ENCODE measurements at places on chromosomes 12 and 14. TPM values are rescaled to one million over a fixed set of nuclear protein-coding genes. Genes with fewer than 3 reads are reported as not detected.

The RHOJ gene
- total RNA-seq, result 1.0 TPM

The SLC6A12 gene
- total RNA-seq, result 30.3 TPM

The MARK3 gene
- 48.0 TPM for total RNA-seq

DNA sequence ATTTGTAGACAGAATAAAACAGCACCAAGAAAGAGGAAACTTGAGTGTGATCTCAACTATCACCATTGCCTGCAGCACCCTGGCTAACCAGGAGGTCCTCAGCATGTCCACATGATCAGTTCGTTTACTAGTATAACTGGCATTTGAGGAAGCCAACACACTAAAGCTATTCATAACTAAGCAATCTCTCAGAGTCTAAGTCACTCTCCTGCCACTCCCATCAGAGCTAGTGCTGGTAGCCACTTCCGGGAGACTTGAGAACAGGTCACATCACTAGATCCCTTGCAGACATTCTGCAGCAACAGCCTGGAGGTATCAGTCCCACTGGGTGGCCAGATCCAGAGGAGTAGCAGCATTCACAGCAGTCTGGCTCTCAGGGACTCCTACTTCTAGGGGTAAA lies 352.9 kb upstream of the OR4E1 start:
- H3K27me3 ChIP-seq, result no peaks in the 10 kb centered on the region
- H3K36me3 ChIP-seq, result no peaks in the 10 kb centered on the region
- no peak overlapping the region for H3K4me3 ChIP-seq
- DNase-seq, result no peak

The ACRBP gene
- total RNA-seq, result 1.5 TPM

- DNase-seq, result no peak
- H3K4me3 ChIP-seq, result no peak overlapping the region
- peaks cover 4% of the 10 kb centered on the region for H3K4me1 ChIP-seq
- peaks cover 2% of the 10 kb centered on the region for H3K27me3 ChIP-seq
- H3K36me3 ChIP-seq, result no peaks in the 10 kb centered on the region
Observed at GRCh38 chr12:49953151-49953550, 2.6 kb downstream of the AQP2 start.

- peak; percentile 44 for DNase-seq
- H3K4me3 ChIP-seq, result peak within 1 kb of the TSS; percentile 62
- H3K27me3 ChIP-seq, result no peaks in the 10 kb centered on the region
- H3K4me1 ChIP-seq, result peaks cover 10% of the 10 kb centered on the region
- H3K36me3 ChIP-seq, result no peaks in the 10 kb centered on the region
Observed at GRCh38 chr12:14567351-14568162, at the start of gene PLBD1. Gene PLBD1, minus strand, starts transcription at chr12:14567883. Its CDS starts 187 bp downstream, at chr12:14567696.

DNA sequence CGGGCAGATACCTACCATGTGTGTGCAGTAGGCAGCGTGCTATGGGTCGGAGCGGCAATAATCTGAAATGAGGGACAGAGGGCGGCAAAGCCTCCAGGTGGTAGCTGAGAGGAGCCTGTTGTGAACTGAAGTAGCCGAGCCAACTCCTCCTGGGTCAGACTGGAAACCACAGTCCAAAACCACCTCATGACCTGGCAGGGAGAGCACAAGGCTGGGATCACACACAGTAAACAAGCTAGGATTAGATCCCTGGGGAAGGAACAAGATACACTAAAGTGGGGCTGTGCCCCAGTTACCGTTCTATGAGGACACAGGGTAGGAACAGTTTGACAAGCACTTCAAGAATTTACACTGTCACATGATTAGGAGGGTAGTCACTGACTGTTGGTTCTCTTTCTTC lies 49.0 kb downstream of the AREL1 start:
- H3K36me3 ChIP-seq, result peaks cover 61% of the 10 kb centered on the region
- H3K4me1 ChIP-seq, result no peaks in the 10 kb centered on the region
- H3K27ac ChIP-seq, result no peak overlapping the region
- H3K4me3 ChIP-seq, result no peak overlapping the region

The TMEM52B gene
- total RNA-seq, result 0.37 TPM

The SYCP3 gene
- total RNA-seq, result 0.17 TPM

DNA sequence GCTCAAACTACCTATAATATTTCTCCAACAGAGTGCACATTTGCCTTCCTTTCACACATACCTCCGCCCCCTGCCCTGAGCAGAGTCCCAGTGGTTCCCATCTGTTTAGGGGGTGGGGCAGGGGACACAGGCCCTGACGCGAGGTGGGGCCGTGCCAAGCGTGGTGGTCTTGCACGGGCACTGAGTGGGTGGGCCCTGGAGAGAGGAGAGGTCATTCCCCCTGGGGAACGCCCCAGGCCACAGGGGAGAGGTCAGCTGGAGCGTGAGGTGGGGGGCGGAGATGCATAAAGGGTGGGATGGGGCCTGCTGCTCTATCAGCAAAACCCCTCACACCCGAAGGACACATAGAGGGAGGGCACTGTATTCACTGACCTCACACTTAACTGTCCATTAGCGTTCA lies 441.9 kb downstream of the TMEM121 start:
- peaks cover 3% of the 10 kb centered on the region for H3K27me3 ChIP-seq
- no peaks in the 10 kb centered on the region for H3K36me3 ChIP-seq
- H3K4me1 ChIP-seq, result no peaks in the 10 kb centered on the region
- no peak overlapping the region for H3K4me3 ChIP-seq
- no peak for DNase-seq

- peak; percentile 61 for DNase-seq
- H3K4me1 ChIP-seq, result peaks cover 12% of the 10 kb centered on the region
- H3K27ac ChIP-seq, result no peak overlapping the region
- no peaks in the 10 kb centered on the region for H3K36me3 ChIP-seq
- peak overlapping the region; percentile 71 for H3K4me3 ChIP-seq
Observed at GRCh38 chr12:117098361-117099217, 627 bp downstream of the TESC start.

The LMO3 gene
- total RNA-seq, result not detected

GRCh38 chr12:24950231-24950834 lies 1.4 kb upstream of the BCAT1 start:
- no peaks in the 10 kb centered on the region for H3K36me3 ChIP-seq
- H3K27me3 ChIP-seq, result peaks cover 3% of the 10 kb centered on the region
- H3K27ac ChIP-seq, result no peak overlapping the region
- DNase-seq, result no peak

- no peak overlapping the region for H3K4me3 ChIP-seq
- no peaks in the 10 kb centered on the region for H3K4me1 ChIP-seq
- H3K36me3 ChIP-seq, result no peaks in the 10 kb centered on the region
- no peaks in the 10 kb centered on the region for H3K27me3 ChIP-seq
- DNase-seq, result no peak
- H3K27ac ChIP-seq, result no peak overlapping the region
Observed at GRCh38 chr14:58574623-58575022, 63.1 kb upstream of the DACT1 start.

Measured in liver (tissue), 10 donors.